ENCODE measurements at places on chromosomes 5 and 9.

GRCh38 chr5:153496835-153497234 lies 6.4 kb downstream of the GRIA1 start:
- no peak for DNase-seq

- no peak for DNase-seq
Observed at GRCh38 chr9:110932863-110933262, 105.4 kb downstream of the LPAR1 start.

GRCh38 chr5:2591777-2592453 lies 159.6 kb downstream of the IRX2 start:
- DNase-seq: no peak

GRCh38 chr9:93576258-93577077 lies at the start of gene PHF2:
PHF2 (plus strand) TSS chr9:93576584; CDS start chr9:93576774, 190 bp downstream.
- no peak for DNase-seq
